ENCODE measurements at places on chromosomes 6 and 20. TPM values are rescaled to one million over a fixed set of nuclear protein-coding genes. Genes with fewer than 3 reads are reported as not detected.

DNA sequence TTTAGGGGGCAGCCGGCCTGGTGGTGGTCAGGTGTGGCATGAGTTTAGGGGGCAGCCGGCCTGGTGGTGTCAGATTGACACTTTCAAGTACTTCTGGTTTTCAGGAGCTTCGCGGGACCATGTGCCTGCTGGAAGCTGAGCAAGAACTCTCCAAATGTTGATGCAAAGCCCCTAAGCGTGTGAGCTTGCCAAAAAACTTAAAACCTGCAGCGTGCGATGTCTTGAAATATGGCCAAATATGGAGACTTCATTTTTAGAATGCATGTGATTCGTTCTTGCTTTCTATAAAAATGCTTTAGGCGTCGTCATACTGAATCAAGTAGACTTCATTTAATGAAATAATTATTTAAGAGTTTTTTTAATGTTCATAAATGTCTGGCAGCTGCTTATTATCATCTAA, 149.4 kb downstream of the SMOC2 start:
- no peak for DNase-seq

DNA sequence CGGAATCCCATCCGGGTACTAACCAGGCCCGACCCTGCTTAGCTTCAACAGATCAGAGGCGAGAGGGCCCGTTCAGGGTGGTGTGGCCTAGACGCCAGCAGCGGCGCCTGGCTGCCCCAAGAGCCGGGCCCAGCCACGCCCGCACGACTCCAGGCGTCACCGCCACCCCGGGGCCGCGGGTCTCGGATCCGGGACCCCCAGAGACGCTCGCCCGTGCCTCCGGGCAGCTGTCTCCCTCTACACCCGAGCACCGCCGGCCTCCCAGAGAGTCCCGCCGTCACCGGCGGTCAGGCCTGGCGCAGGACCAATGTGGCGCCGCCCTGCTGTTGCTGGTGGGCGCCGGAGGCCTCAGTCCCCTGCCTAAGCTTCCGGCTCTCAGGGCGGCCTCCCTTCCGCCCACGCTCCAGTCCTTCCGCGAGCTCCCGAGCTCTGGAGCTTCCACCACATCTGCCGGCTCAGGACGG, 441.2 kb upstream of the DEFB115 start:
- no peak for DNase-seq

The MMP24 gene
- total RNA-seq, result 12.4 TPM

GRCh38 chr6:147546501-147547368, 38.2 kb downstream of the SAMD5 start:
- DNase-seq, result no peak

Measured in kidney (tissue), 22 donors.